Daoy (cell line): ENCODE measurements at places on chromosomes 7 and 10. TPM values are rescaled to one million over a fixed set of nuclear protein-coding genes. Genes with fewer than 3 reads are reported as not detected.

GRCh38 chr10:27779462-27780015, 33.9 kb upstream of the MKX start:
- no peak for DNase-seq

- DNase-seq: no peak
These were observed 36.5 kb downstream of the CPXM2 start for GRCh38 chr10:123855008-123855684.

GRCh38 chr10:123380491-123381085, 226.4 kb downstream of the BUB3 start:
- DNase-seq: no peak

MAGI2 gene
- total RNA-seq: 0.06 and 0.34 TPM in 2 replicates

DNA sequence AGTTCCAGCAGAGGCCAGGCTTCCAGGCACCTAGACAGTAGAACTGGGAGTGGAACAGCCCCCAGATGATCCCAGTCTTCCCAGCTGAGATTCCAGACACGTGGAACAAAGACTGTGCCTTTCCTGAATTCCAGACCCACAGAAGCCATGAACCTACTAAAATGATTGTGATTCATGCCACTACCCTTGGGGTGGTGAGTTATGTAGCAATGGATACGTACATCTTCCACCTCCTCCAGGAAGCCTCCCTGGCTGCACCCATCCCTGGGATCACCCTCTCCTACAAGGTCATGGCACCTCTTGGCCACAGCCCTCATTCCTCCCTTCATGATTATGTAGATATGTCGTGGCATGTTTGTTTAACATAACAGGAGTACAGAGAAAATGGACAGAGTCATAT, 83.4 kb downstream of the NPTX2 start:
- DNase-seq: no peak

IGFBP3 gene
- 201 and 265 TPM in 2 replicates for total RNA-seq

- peak; percentile 16 for DNase-seq
These were observed 43.4 kb downstream of the IGF2BP3 start for GRCh38 chr7:23426876-23427275.

GRCh38 chr10:82564353-82565196, 689.6 kb downstream of the NRG3 start:
- no peak for DNase-seq

DNA sequence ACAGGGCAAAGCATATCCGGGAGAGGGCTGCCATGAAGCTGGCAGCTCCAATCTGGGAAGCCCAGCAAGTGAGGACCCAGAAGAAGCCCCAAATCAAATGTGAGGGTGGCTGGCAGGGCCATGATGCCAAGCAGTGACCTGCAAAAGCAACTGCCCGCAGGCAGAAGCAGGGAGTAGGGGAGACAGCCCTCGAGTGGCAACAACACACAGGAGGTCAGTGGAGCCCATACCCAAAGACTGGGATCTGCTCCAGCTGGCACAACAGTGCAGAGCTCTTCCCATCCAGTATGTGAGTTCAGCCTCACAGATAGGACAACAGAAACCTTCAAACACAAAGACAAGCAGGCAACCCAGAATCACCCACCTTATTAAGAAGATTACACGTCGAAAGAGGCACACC, 45.0 kb downstream of the GRID1 start:
- no peak for DNase-seq

- DNase-seq: peak; percentile 81
These were observed 18.9 kb downstream of the NOD1 start for GRCh38 chr7:30459591-30460245.

CLDN3 gene
- 0.11 TPM in 1 of 2 replicates, not detected in the other for total RNA-seq

DNA sequence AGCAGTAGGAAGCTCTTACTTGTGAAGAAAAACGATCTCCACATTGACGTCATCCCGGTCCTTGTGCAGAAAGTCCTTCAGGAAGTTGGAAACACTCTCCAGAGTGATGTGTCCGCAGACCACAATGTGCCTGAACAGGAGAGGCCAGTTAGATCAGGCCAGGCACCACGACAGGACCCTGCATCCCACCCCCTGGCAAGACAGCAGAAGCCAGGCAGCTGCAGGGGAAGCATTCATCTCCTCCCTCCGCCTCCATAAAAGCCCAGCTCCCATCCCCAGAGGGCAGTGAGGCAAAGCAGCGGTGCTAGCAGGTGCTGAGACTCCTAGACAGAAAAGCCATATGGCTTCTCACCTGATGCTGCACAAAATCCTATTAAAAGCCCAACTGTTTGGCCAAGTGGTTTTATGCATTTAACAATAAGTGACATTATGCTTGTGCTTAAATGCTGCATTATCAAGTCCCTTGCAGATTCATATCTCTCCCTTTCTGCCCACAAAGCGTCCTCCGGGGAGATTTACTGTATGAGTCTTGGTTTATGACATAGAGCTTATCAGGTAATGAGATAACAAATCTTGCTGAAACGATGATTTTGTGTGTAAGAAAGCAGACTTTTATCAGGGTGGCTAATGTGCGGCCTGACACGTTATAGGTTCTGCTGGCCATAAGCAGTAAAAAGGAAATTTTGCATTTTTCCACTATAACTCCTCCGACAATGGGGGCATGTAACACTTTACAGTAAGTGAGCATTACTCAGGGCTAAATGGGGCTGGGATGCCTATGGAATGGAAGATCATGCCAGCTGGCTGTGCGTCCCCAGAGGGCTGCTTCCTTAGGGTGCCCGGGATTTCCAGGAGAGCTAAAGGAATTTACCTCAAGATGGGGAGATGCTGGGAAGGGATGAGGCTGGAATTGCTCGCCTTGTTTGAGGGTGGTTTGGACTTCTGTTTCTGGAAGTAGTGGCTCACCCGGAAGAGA, 546.9 kb downstream of the KCNMA1 start:
- no peak for DNase-seq

- DNase-seq: no peak
These were observed 73.4 kb downstream of the SGMS1 start for GRCh38 chr10:50550291-50550839.

DNA sequence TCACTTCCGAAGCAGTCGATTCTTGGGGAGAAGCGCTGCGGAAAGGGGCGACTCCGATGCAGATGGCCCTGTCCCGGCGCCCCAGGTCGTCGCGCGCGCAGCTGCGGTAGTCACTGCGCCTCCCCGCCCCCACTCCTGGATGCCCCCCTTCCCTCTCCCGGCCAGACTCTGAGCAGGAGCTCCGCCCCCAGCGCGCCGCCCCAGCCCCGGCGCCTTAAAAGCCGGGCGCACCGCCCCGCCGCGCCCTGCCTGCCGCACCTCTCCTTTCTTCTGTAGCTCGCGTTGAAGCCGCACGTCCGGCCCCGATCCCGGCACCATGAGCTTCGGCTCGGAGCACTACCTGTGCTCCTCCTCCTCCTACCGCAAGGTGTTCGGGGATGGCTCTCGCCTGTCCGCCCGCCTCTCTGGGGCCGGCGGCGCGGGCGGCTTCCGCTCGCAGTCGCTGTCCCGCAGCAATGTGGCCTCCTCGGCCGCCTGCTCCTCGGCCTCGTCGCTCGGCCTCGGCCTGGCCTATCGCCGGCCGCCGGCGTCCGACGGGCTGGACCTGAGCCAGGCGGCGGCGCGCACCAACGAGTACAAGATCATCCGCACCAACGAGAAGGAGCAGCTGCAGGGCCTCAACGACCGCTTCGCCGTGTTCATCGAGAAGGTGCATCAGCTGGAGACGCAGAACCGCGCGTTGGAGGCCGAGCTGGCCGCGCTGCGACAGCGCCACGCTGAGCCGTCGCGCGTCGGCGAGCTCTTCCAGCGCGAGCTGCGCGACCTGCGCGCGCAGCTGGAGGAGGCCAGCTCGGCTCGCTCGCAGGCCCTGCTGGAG, at the start of gene INA:
TSS of gene INA (plus strand) at position 243 of the 817 bp plus-strand sequence. CDS start at position 317, 74 bp downstream.
- DNase-seq: peak; percentile 52

DNA sequence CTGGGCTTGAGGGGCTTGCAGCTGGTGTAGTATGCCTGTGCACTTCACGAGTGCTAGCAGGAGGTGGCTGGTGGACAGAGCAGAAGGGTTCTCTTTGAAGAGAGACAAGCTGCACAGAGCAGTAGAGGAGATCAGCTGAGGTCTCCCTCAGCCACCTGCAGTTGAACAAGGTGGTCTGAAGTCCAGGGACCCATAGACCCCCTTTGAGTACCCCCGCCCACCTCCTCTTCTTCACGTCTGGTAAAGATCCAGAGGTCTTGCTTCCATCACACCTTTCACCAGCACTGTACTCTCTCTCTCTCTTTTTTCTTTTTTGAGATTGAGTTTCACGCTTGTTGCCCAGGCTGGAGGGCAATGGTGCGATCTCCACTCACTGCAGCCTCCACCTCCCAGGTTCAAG, 157.2 kb downstream of the GFRA1 start:
- DNase-seq: no peak

GRCh38 chr7:129021656-129022055, 33.3 kb downstream of the TNPO3 start:
- DNase-seq: no peak

- no peak for DNase-seq
These were observed 19.6 kb downstream of the DPYSL4 start for GRCh38 chr10:132206377-132206745.

DNA sequence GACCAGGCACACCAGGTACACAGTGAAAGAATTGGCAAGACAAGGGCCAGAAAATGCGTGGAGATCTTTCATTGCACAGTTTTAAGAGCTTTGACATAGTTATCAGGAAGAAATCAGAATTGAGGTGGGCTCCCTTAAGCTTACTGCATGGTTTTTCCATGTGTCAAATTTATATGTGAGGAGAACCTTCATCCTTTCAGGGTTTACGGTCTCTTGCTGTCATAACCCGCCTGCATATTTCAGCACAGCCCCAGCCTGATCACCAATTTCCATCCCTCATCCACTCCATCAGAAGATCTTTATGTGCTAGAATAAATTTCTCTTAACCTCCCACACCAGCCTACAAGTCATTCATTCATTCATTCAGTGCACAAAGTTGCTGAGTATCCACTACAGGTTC, 373.1 kb downstream of the KCNMA1 start:
- no peak for DNase-seq

- no peak for DNase-seq
These were observed 9.4 kb downstream of the CNNM2 start for GRCh38 chr10:102927311-102928010.

GRCh38 chr7:11648980-11649379, 183.0 kb downstream of the THSD7A start:
- DNase-seq: peak; percentile 28

ST8SIA6 gene
- 0.91 and 1.2 TPM in 2 replicates for total RNA-seq

GRCh38 chr10:23157239-23157681, 34.9 kb upstream of the PTF1A start:
- no peak for DNase-seq

GRCh38 chr7:17298102-17298839, at the start of gene AHR:
Gene AHR, plus strand, starts transcription at chr7:17298652. Its CDS starts 613 bp downstream, at chr7:17299265.
- peak; percentile 97 for DNase-seq

DNA sequence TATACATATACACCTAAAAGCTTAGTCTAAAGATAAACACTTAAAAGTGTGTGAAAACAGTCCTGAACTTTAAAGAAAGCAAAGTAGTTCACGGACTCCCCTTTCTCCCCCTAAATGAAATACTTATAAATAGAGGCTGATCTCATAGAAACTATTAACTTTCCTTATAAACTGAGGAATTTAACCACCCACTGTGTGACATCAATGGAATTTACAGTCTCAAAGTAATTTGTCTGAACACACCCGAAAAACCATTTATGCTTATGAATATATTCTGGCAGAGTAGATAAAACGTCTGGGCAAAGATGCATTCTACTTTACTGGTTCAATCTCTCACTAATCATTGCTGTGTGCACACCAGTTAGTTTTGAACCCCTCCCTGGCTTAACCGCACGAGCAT, 181.8 kb upstream of the DGKB start:
- DNase-seq: no peak

DNA sequence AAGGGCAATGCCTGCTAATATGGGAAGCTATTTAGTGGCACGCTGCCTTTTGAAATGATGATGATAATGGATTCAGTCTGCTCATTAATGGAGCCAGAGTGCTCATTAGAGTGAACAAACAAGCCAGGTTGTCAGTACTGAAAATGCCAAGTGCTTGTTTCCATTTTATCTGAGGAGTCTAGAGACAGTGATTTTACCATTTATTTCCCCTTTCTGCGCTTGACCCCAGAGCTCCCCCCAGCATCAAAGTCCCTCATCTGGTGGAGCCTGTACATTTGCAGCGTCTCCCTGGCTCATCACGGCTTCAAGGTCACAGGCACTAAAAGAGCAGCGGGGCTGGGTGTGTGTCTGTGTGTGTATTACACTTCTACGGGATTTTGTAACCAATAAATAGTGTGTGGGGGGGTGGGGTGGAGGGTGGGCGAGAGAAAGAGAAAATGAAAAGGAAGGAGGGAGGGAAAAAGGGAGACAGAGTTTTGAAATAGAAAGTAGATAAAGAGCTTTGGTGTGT, 553.8 kb downstream of the TFEC start:
- no peak for DNase-seq

OR2F2 gene
- not detected in 2 replicates for total RNA-seq

- DNase-seq: no peak
These were observed 30.8 kb upstream of the NME8 start for GRCh38 chr7:37817591-37817960.

- no peak for DNase-seq
These were observed 123.6 kb upstream of the CHST15 start for GRCh38 chr10:124217031-124217430.

DNA sequence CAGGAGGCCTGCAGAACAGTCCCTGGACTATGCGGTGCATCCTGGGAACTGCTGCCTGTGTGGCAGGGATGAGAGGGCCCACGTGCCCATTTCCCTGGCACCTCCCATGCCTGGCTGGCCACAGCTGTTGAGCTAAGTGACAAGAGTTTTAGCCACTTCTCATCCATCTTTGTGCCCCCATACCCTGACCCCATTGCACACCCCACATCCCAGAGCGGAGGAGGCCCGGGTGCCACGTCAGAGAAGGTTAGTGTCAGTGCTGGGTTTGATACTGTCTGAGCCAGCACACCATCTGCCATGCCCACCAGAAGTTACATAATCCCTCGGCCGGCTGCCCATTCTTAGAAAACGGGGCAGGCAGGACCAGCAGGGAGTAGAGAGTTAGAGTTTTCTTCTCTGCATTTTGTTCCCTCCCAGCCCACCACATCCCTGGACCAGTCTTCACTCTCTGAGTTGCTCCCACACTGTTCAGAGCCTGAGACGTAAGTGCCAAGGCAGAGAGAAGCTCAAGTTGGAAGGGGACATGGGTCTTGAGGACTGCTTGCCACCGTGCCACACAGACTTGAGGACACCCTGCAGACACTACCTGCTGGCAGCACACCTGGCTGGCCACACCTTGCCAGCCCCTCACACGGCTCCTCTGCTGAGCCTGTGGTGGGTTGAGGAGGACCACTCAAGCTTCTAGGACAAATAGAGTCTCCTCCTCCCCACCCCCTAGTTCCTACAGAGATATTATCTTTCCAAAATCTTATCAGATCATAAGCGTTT, 13.1 kb downstream of the UNC5B start:
- no peak for DNase-seq

- no peak for DNase-seq
These were observed 239.5 kb upstream of the PPP1R3A start for GRCh38 chr7:114158275-114158674.

GRCh38 chr10:129963641-129964501, at the start of gene EBF3:
Gene EBF3, minus strand, starts transcription at chr10:129964274. Its CDS starts 506 bp downstream, at chr10:129963768.
- peak; percentile 90 for DNase-seq
